Stimulated activated CD8-positive, alpha-beta memory T cell treated with anti-CD3 and anti-CD28 coated beads, Interleukin-15, amount 100 ng/mL, for 4 hours (primary cell): ENCODE measurements at places on chromosomes 7 and 10.

DNA sequence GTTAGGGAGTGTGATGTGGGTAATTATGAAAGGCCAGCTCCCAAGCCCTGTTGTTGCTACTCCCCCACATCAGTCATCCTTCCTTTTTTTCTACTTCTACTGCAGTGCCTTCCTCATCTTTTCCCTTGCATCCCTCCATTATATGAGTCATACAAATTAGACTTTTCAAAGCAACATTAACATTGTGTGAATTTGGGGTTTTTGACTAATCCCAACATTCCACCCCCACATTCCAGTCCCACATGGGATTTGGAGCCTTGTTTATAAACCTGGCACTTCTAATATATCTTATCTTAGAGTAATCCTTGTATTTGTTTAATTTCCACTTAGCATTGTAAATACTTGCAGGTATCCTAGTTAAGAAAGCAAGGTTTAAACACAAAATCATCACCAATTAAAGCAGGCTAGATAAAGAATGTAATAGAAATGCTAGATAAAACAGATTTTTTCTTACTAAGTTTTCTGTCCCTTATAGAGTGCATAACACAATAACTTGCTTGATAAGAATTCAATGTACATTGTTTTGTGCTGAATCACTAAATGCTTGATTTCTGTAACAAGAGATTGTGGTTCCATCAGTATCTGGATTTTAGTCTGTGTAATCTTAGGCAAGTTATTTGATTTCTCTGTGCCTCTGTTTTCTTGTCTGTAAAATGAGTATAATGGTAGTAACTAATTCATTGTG, 165.8 kb downstream of the CFTR start:
- DNase-seq, result no peak

- no peak for DNase-seq
Measured at GRCh38 chr7:92567460-92567859, 22.7 kb downstream of the FAM133B start.

GRCh38 chr7:127905491-127906330, 125.5 kb downstream of the LRRC4 start:
- no peak for DNase-seq

- no peak for DNase-seq
Measured at GRCh38 chr7:27998382-27998781, 182.2 kb downstream of the JAZF1 start.

GRCh38 chr7:39407723-39408122, 158.5 kb upstream of the YAE1 start:
- DNase-seq, result no peak

GRCh38 chr7:55275291-55276200, 89.6 kb upstream of the LANCL2 start:
- DNase-seq, result no peak
